ENCODE measurements at places on chromosomes 5 and 9.

DNA sequence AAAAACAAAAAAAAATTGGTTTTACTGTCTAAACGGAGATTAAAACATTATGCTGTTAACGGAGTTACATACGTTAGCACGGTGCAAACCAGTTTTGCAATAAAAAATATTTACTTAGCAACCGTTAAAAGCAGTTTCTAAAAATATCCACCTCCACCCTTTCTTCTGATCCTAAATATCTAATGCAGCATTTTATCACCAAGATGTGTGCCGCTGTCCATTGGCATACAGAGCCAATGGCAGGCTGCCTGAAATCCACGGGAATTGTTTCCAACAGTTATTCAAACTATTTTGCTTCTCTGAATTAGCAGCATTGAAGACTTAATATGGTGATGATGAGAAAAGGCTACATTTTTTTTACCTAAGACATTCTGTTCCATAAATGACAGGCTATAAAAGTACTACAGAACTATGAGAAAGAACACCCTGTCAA, 61.6 kb downstream of the CSNK1A1 start:
- DNase-seq, result no peak

GRCh38 chr9:134491196-134491835, 150.3 kb upstream of the COL5A1 start:
- no peak for DNase-seq

DNA sequence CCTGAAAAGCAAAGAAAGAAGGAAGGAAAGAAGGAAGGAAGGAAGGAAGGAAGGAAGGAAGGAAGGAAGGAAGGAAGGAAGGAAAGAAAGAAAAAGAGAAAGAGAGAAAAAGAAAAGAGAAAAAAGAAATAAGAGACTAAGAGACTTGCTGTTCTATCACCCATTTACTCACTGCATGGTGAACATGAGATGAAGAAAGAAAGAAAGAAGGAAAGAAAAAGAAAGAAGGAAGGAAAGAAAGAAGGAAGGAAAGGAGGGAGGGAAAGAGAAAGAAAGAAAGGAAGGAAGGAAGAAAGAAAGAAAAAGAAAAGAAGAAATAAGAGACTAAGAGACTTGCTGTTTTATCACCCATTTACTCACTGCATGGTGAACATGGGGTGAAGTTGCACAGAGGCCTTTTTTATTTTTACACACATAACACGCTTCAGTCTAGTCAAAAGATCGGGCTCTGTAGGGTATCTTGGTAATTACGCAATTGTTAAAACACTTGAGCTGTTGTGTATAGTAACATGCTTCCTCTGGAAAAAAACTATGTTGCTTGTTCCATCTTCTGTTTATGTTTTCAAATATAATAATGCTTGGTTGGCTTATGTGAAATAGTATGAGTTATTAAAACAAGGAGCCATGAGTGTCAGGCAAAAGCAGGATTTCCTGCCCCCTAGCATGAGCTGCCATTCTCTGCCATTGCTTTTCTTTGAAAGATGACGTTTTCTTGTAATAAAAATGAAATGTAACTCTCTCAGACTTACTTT, 119.3 kb upstream of the ZNF608 start:
- DNase-seq, result no peak

GRCh38 chr5:155508673-155509072, 495.1 kb downstream of the KIF4B start:
- no peak for DNase-seq

GRCh38 chr5:5140479-5141338, 579 bp downstream of the ADAMTS16 start:
- DNase-seq, result peak; percentile 32

- DNase-seq, result peak; percentile 3
Measured at GRCh38 chr9:137982200-137982599, 104.6 kb downstream of the CACNA1B start.

Data from GM13976 (cell line).